ENCODE measurements at places on chromosomes 7 and 10.
A peak's percentile ranks its signal among the peaks of the same experiment; 100 is the strongest.

- no peak for DNase-seq
Measured at GRCh38 chr7:94303695-94304094, 91.0 kb upstream of the COL1A2 start.

DNA sequence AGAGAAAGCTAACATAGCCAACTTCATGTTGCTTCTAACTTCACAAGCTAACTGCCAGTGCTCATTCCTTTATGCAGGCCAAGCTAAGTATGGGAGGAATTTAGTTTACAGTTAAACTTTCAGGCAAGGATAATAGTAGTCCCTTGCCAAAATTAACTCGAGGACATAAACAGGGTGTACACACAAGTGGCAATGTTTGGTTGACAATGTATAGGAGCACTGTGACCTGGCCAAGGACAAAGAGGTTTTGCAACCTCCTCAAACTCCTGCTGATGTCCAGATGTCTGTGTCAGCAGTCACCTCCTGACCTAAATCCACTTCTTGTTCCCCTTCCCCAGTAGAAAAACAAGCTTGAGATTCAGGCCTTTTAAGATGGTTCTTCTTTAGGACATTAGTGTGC, 494.6 kb upstream of the KLF6 start:
- DNase-seq: no peak

DNA sequence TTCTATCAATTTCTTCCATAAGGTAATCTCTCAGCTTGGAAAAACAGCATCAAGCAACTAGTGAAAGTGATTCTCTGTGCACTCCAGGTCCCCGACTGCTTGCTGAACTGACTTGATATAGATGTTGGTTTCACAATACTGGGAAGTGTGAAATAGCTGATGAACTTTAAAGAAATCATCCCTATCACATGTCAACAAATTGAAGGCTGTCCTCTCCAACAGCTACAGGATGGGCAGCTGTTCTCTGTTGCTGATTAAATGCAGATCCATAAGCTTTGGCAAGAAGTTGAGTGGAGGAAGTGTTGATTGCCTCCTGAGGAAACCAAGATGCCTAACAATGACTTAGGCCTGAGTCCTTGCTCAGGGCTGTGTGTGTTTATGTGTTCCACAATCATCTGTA, 130.4 kb upstream of the GDF10 start:
- DNase-seq: no peak

DNA sequence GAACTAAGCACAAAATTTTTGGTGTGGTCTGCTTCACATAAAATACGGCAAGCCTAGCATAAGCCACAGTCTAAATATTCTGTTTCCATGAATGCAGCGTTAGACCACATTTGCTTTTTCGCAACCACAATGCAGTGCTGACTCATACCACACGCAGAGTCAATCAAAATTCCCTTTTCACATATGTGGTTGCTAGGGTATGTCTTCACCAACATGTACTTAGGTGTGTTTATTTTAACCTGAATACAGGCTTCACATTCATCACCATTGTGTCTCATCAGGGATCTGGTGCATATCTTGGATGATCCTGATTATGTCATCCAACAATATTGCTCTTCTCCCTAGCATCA, 90.8 kb downstream of the CHN2 start:
- DNase-seq: peak; percentile 15

- no peak for DNase-seq
Measured at GRCh38 chr7:10724449-10724848, 249.2 kb upstream of the PHF14 start.

DNA sequence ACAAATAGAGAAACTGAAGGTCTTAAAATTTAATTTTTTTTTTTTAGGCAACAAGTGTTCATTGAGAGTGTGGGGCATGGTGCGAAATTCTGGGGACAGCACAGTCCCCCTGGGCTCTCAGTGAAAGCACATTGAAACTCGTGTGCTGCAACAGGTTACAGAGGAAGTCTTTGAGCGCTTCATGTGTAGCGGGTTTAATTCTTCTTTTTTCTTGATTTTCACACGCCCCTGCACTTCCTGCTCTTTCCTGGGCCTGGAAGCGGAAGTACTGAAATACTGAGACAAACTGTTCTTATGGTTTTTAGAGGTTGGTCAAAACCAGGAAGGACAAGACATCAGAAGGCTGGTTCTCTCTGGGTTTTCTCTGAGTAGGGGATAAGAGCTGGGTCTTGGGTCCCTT, 203.5 kb downstream of the PTEN start:
- DNase-seq: peak; percentile 69

- DNase-seq: no peak
Measured at GRCh38 chr7:92622685-92623084, 32.5 kb upstream of the FAM133B start.

DNA sequence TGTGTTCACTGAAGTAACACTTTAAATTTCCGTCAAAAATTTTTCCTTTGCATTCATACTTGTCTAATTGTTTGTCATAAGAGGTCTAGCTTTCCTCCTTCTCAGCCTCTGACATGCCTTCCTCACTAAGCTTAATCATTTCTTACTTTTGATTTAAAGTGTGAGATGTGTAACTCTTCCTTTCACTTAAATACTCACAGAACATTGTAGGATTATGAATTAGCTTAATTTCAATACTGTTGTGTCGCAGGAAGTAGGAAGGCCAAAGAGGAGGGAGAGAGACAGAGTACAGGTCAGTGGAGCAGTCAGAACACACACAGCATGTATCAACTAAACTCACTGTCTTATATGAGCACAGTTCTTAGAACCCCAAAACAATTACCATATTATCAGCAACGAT, 99.0 kb downstream of the SRPK2 start:
- DNase-seq: no peak

- DNase-seq: peak; percentile 38
Measured at GRCh38 chr10:79047875-79048638, 20.7 kb upstream of the ZMIZ1 start.

DNA sequence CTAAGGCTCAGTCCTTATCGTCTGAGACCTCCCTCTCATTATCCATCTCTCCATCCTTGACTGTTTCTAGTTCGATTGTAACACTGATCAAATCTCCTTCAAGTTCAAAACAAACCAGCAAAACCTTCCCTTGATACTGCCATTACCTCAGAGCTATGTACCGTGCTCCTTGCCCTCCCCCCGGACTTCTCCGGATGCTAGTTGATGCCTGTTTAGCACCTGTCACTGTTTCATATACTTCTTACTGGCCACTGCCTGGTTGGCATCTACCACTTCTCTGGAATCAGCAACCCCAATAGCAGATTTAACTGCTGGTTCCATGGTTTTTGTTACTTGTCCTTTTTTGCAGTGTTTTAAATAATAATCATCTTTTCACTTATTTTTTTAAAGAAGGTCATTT, 64.1 kb downstream of the BMPR1A start:
- DNase-seq: no peak

DNA sequence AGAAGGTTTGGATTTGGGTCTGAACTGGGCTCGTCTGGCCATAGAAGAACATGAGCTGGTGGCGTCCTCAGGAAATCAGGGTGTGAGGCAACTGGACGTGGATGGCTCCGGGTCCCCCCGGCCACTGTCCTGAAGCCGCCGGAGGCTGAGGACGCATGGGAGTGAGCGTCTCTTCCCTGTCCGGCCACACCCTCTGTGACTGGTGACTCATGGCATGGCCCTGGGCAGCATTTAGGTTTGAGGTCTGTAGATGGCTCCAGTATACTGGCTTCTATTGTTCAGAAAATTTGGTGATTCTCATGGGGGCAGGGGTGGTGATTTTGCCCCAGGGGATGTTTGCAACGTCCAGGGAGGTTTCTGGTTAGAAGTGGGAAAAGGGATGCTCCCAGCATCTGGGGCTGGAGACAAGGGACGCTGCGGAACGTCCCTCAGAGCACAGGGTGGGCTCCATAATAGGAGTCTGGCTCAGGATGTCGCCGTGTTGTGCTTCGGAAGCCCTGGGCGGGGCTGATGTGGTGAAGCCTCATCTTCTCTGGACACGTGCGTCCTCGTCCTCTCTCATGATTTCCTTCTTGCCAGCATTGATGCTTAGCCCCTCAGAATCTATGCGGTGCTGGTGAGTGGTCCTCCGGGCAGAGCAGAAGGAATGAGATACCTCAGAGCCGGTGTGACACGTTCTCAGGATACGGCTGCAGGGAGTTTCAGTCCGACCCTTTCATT, 49.9 kb downstream of the PITRM1 start:
- no peak for DNase-seq

GRCh38 chr7:121083138-121083789, 94.8 kb downstream of the CPED1 start:
- no peak for DNase-seq

GRCh38 chr7:139125657-139126056, 16.1 kb upstream of the ZC3HAV1 start:
- DNase-seq: no peak

DNA sequence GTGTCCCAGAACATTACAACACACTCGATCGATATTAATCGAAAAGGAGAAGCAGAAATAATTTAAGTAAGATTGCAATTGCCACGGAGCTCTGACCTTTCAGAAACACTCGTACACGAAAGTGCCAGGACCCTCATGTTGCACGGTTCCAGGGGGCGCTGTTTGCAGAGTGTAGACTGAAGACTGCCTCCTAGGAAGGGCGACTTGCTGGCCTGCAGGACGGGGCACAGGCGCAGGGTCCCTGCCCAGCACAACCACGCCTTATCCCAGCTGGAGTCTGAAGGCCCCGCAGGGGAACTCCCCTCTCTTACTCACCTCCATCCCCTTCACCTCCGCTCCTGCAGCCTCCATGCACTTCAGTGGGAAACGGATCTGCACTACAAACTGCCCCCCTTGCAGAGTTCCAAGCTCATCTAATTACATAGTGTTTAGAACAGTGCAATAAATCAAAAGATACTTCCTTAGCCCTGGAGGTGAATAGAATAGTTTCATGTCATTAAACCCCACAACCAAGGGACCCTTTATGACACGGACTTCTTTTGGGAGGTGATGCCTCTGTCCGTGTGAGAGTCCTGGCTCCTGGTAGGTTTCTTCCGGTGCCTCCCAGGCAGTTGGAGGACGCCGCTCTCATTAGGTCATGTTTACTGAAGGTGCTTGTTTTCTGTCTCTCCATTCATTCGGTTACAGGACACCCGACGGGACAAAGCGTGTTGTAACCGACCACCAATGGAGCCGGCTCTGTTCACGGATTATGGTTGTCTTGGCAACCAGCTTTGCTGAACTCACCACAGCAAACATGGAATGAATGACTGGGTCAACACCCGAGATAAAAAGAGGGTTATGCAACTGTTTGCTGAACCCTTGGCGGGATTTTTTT, 262.2 kb downstream of the BAMBI start:
- DNase-seq: no peak

- DNase-seq: no peak
Measured at GRCh38 chr7:127667759-127668530, 16.0 kb downstream of the SND1 start.

- no peak for DNase-seq
Measured at GRCh38 chr10:73246322-73246645, 771 bp downstream of the DNAJC9 start.

GRCh38 chr7:598899-599298, 79.3 kb upstream of the PDGFA start:
- no peak for DNase-seq
